ENCODE measurements at places on chromosomes 1 and 21. TPM values are rescaled to one million over a fixed set of nuclear protein-coding genes. Genes with fewer than 3 reads are reported as not detected.

GRCh38 chr1:23530087-23530746 lies 816 bp downstream of the E2F2 start:
- H3K4me1 ChIP-seq, result peaks cover 55% of the 10 kb centered on the region
- peak overlapping the region; percentile 71 for H3K4me3 ChIP-seq
- DNase-seq, result no peak
- no peaks in the 10 kb centered on the region for H3K36me3 ChIP-seq
- no peak overlapping the region for H3K27ac ChIP-seq

DNA sequence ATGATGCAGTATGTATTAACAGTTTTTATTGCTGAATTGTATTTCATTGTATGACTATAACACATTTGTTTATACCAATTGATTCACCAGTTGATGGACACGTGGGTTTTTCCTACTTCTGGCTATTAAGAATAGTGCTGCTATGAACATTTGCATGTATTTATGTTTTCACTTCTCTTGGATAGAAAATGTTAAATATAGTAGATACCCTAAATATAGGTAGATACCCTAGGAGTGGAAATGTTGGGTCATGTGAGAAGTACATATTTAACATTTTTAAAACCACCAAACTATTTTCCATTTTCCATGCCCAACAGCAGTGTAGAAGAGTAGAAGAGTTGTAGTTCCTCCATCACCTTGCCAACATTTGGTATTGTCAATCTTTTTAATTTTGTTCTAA lies 7.8 kb downstream of the PHTF1 start:
- H3K4me3 ChIP-seq, result no peak overlapping the region
- H3K36me3 ChIP-seq, result peaks cover 12% of the 10 kb centered on the region
- DNase-seq, result no peak
- no peaks in the 10 kb centered on the region for H3K4me1 ChIP-seq
- no peaks in the 10 kb centered on the region for H3K27me3 ChIP-seq

DNA sequence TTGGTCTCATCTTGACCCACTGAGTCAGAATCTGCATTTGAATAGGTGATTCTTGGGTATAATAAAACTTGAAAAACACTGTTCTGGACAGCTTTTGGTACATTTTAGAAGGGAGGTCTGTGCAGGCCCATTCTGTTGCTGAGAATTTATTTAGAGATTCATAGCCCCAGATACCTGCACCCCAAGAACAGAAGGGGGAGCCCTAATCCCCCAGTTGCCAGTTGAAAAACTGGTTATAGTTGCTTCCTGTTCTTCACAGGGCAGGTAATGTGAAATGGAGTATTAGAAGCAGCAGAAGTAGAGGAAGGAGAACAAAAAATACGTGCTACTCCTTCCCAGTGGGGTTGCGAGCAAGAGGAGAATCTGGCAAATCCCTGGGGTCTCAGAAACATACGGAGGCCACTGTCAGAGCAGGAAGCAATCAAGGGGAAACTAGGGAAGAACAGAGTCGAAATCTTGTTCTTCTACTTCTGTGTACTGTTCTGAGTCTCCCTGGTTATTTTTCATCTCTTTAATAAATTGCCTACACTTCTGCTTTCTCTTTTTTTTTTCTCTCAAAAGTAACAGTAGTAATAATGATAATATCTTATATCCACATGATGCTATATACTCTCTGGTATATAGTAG lies 4.6 kb upstream of the CLCA2 start:
- H3K27ac ChIP-seq, result no peak overlapping the region
- H3K4me3 ChIP-seq, result no peak overlapping the region
- no peaks in the 10 kb centered on the region for H3K36me3 ChIP-seq
- no peaks in the 10 kb centered on the region for H3K27me3 ChIP-seq
- peak; percentile 64 for DNase-seq

- peak; percentile 45 for DNase-seq
- H3K27ac ChIP-seq, result no peak overlapping the region
- H3K4me1 ChIP-seq, result no peaks in the 10 kb centered on the region
- H3K36me3 ChIP-seq, result no peaks in the 10 kb centered on the region
Measured at GRCh38 chr1:17826165-17826488, 71.0 kb downstream of the ACTL8 start.

- peak overlapping the region; percentile 86 for H3K27ac ChIP-seq
- H3K27me3 ChIP-seq, result no peaks in the 10 kb centered on the region
- no peak overlapping the region for H3K4me3 ChIP-seq
- no peaks in the 10 kb centered on the region for H3K36me3 ChIP-seq
- peaks cover 45% of the 10 kb centered on the region for H3K4me1 ChIP-seq
Measured at GRCh38 chr1:2212274-2212531, 15.9 kb upstream of the SKI start.

DNA sequence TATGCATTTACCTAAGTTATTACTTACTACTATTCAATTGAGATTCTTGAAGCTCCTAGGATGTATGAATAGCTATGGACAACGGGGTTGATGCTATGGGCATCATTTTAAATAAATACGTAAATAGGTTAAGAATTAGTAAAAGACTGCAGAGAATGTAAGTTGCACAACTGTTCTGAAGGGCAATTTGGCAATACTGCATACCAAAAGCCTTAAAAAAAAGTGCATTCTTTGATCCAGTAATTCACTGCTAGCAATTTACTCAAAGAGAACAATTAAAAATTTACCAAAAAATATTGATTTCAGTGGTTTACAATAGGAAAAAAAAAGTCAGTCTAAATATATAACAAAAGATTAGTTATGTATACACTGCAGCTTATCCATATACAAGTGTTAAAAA lies 3.5 kb downstream of the ARPC5 start:
- peaks cover 38% of the 10 kb centered on the region for H3K4me1 ChIP-seq
- H3K36me3 ChIP-seq, result peaks cover 30% of the 10 kb centered on the region
- H3K27ac ChIP-seq, result no peak overlapping the region
- H3K27me3 ChIP-seq, result no peaks in the 10 kb centered on the region

The CFH gene
- total RNA-seq, result 1.9 TPM

The ATF3 gene
- total RNA-seq, result 275 TPM

The GSTM5 gene
- total RNA-seq, result not detected

The ATP1A2 gene
- not detected for total RNA-seq

The CFAP45 gene
- total RNA-seq, result 1.6 TPM

The GOLT1A gene
- total RNA-seq, result 4.9 TPM
